ENCODE measurements at places on chromosomes 7 and 10.

- no peak for DNase-seq
Measured at GRCh38 chr10:5481121-5481520, 18.2 kb downstream of the CALML5 start.

GRCh38 chr10:6396226-6396625 lies 183.8 kb downstream of the PRKCQ start:
- no peak for DNase-seq

- DNase-seq = no peak
Measured at GRCh38 chr10:92492748-92493240, 81.1 kb downstream of the IDE start.

DNA sequence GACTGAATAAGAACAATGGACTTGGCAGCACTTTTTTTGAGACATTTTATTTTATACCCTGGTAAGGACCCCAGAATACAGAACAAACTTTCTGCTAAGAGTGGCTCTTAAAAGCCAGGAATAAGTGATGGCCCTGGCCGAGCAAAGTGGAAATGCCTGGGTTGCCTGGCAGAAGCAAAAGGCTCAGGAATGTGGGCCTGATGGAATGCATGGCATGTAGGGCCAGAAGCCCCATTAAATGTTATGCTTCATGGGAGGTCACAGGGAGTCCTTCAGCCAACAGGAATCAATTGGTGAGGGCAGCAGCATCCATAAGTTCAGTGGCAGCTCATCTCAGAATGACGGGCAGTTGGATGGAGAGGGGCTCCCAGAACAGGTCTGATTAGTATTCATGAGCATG lies 301.5 kb upstream of the CACNA2D1 start:
- no peak for DNase-seq

GRCh38 chr7:19317461-19317860 lies 172.2 kb upstream of the FERD3L start:
- DNase-seq = no peak

DNA sequence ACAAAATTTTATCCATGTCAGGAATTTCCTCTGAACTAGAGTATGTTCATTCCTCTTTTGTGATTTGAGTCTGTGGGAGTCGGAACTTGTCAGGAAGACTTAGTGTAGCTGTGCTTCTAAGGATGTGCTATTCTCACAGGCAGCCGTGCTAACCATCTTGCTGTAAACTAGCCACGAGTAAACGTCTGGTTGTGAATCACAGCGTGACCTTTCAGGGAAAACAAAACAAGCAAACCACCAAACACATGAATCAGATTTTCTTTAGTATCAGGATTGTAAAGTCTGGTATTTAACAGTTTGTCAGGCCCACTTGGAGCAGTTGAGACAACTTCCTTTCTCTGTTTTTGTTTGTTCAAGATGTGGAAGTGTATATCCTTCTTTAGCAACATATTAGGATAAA lies 32.0 kb downstream of the AUTS2 start:
- DNase-seq = no peak

DNA sequence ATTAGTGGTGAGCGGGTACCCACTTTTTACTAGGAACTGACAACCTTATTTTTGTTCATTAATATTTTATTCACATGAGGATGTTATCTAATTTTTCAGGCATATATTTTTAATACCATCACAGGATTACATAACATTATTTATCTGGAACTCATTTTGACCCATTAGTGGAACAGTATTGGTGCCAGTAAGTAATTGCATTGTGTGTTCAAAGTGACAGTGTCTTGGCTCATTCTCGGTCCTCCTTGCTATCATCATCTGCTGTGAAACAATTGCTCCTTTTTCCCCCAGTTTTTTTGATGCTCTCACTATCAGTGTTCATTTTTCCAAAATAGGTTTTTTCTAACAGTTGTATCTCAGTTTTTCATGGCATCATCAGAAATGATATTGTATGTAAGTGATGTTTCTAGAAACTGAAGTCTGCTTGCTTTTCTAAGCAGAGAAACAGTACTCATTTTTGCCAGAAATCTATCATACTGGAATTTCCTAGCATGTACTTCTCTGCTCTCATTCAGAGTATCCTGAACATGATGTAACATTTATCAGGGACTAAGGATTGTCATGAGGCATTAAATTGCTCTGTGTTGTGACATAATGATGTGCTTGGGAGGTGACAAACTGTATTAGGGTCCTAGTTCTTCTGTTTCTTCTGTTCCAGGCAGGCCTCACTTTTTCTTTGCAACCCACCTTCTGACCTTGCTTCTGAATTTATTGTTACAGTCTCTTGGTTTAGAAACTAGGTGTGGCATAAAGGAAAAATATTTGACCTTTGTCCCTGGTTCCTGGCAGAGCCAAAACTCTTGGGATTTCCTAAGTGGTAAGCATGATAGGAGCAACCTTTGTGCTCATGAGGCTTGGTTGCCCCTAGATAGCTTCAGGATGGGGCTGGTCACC lies 4.2 kb downstream of the NUB1 start:
- DNase-seq = no peak

DNA sequence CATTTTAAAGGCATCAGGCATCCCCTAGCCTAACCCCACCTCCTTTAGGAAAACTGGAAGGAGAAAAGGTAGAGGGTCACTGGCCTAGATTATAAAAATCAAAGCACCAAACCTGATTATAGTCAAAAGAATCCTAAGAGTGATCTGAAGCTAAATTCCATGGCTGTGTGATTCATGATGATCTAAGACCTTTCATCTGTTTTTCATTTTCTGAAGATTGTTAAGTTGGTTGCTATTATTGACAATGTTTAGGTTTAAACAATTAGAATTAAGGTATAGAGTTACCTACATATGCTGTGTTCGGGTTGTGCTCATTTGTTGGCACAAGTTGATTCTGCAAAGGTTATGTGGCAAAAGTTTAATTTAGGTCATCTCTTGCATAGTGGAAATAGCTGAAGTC lies 148.7 kb downstream of the BICC1 start:
- no peak for DNase-seq

DNA sequence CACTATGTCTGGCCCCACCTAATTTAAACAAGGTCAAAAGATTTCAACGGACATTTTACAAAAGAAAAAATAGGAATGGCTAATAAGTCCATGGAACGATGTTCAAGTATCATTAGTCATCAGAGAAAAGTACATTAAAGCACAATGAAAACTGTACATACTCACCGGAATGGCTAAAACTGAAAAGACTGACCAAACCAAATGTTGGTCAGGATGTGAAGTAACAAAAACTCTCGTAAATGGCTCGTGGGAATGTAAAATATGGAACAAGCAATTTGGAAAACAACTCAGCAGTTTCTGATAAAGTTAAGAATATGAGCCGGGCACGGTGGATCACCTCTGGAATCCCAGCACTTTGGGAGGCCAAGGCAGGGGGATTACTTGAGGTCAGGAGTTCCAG lies 65.7 kb upstream of the PARD3 start:
- DNase-seq = no peak

DNA sequence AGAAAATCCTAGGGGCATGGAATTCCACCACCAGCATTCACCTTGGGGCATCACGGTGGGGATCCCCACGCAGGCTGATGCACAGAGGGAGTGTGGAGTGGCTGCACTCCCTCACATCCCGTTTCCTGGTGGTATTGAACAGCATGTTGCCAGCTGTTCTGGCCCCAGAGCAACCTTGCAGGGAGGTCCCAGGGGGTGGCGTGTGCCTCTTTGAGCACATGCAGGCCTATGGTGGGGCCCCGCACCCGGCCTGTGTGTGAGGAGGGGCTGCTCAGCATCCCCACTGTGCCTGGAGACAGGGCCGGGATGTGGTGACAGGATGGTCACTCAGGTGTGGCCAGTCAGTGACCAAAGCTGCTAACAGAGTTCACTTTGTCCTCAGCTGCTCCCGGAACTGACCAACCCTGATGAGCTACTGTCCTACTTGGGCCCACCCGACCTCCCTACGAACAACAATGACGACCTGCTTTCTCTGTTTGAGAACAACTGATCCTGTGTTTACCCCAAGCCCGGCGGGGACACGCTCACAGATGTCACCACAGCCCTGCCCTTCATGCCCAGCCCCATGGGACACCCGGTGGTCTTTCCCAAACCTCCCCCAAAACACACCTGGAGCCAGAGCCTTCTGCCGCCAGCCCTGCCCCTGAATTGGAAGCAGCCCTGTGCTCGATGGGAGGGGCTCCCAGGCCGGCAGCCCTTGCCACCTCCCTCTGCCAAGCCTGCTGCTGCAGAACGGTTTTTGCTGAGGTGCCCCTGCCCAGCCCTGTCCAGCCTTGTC lies 18.7 kb downstream of the ZMIZ2 start:
- DNase-seq = no peak

- DNase-seq = peak; percentile 84
Measured at GRCh38 chr7:122886357-122887081, at the start of gene CADPS2. TSS of gene CADPS2 (minus strand) at chr7:122886460. CDS start at chr7:122886337, 123 bp downstream.

GRCh38 chr10:111130471-111130870 lies 53.6 kb downstream of the ADRA2A start:
- DNase-seq = no peak

DNA sequence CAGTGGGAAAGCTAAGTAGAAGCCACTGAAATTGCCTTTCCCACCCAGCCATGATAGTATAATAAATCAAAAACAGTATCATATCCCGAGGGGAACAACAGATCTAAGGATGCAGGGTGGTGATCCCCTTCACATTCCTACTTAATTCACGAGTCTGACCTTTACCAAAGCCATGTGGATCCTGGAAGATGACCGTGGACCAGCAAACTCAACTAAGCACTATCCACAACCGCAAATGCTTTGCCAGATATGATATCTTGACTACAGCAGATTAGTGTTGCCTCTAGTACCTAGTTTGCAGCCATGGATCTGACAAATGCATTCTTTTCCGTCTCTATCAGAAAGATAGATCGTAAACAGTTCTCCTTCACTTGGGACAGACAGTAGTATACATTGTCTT lies 67.3 kb upstream of the IL6 start:
- no peak for DNase-seq

- DNase-seq = no peak
Measured at GRCh38 chr7:101402835-101403234, 40.2 kb downstream of the COL26A1 start.

DNA sequence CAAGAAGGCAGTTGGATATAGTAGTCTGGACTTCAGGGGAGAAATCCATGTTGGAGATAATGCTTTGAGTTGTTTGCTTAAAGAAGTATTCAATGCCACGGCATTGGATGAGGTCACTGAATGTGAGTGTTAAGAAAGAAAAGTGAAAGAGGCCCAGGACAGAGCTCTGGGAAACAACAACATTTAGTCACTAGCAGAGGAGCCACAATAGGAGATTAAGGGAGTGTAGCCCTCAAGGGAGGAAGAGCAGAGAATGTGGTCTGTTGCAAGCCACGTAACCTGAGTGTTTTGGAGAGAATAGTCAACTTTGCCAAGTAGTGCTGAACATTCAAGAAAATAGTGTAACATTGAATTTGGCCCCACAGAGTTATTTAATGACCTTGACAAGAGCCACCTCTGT lies 114.7 kb downstream of the MYO3A start:
- DNase-seq = no peak

- no peak for DNase-seq
Measured at GRCh38 chr10:1874533-1874932, 137.2 kb upstream of the ADARB2 start.

DNA sequence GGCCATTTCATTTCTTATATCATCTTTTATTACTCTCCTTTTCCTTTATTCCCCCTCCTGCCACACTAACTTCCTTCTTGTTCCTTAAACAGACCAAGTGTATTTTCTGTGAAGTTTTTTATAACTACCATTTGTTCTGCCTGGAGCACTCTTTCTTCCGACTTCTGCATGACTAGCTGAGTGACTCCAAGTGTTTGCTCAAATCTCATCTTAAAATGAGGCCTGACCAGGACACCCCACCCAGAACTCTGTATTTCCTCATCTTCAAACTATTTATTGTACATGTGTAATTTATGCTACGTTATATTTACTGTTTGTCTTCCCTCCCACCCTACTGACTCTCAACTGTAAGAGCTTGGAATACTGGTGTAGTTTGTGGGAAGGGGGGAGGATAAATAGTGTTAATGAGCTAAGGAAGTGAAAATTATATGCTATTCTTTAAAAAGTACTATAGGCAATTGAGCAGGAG lies 3.2 kb downstream of the MINDY3 start:
- DNase-seq = no peak

DNA sequence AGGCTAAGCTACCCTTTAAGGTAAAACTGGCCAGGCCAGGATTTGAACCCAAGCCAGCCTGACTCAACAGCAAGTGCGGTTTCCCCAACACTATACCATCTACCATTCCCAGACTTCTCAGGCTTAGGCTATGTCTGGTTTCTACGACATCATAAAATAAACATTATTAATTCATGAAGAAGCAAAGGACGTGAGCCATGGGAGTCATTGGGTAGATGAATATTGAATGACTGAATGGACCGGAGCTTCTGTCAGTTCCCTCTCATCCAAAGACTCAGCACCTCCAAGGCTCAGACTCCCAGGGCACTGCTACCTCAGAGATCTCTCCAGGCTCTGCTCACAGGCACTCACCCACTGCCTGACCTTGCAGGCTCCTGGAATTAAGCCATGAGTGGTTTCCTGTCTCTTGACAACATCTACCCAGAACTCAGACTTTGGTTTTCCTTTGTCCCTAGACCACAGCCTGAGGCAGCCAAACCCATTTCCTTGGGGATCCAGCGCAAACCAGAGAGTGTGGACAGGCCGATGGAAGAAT lies 64.6 kb upstream of the STEAP1B start:
- no peak for DNase-seq

- no peak for DNase-seq
Measured at GRCh38 chr7:55484834-55485233, 87.5 kb downstream of the VOPP1 start.

DNA sequence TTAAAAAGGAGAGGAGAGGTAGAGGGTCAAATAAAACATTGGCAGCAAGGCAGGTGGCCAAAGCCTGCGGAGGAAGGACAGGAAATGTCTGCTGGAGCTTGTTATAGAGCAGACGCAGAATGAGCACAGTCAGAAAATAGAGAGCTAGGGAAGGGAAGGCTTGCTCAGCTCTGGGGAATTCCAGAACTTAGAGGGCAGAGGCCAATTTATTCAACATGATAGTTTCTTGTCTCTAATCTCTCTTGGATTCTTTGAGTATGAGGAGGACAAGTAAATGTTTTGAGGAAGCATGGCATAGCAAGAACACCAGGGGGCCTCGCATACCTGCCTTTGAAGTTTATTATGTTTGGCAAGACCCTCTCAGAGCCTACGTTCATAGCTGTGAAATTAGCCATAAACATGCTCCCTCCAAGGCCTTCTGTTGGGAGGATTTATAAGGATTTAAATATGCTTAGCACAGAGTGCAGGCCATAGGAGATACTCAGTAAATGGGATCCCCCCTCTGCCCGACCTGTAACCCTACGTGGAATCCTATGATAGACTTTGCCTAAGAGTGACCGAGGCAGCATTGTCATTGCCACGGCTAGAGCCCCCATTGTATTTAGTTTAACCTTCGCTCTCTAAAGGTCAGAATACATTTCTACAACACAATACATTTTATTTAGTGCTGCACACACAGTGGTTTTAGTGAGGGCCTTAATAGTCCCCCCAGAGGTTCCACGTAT lies 293.9 kb downstream of the CCDC3 start:
- DNase-seq = peak; percentile 89

DNA sequence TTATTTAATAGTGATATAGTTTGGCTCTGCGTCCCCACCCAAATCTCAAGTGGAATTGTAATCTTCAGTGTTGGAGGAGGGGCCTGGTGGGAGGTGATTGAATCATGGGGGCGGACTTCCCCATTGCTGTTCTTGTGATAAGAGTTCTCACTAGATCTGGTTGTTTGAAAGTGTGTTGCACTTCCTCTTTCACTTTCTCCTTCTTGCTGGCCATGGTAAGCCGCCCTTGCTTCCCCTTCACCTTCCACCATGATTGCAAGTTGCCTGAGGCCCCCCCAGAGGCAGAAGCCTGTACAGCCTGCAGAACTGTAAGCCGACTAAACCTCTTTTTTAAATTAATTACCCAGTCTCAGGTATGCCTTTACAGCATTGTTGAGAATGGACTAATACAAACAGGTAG lies 101.4 kb downstream of the MTPAP start:
- no peak for DNase-seq

GRCh38 chr7:105639667-105640493 lies 58.6 kb upstream of the EFCAB10 start:
- no peak for DNase-seq
